ENCODE measurements at places on chromosomes 4 and X.

DNA sequence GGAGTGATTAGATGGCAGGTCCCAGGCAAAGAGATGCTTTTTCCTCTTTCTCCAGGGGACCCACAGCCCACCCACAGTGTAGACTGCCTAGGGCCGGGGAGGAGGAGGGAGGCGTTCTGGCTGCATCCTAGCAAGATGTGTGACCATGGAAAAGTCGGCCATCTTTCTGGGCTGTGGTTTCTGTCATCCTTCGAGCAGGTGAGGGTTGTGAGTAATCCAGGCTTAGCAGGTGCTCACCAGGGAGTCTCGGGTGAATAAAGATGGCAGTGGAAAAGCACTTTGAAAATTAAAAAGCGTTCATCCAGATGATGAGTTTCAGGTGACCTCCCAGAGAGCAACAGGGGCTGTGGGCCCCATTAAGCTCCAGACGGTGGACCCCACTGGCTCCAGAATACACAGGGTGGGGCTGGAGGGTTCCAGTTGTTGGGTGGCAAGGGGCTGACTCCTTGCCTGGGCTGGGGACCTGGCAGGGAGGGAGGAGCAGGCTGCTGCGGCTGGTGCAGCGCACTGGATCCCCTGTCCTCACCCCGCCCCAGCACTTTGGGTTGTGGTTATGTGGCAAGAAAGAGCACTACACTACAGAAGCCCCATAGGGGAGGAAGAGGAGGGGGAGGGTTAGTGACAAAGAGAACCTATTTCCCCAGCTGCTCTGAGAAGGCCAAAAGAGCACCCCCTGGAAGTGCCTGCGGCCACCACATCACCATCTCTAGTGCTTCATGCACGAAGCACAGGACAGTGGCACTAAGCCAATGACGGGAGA lies 23.7 kb downstream of the ELF4 start:
- DNase-seq: peak; percentile 85

- no peak for DNase-seq
Measured at GRCh38 chr4:83128240-83128929, 13.9 kb upstream of the PLAC8 start.

GRCh38 chrX:69289046-69289792 lies 124.0 kb upstream of the PJA1 start:
- DNase-seq: no peak

GRCh38 chrX:7272346-7272745 lies 124.4 kb upstream of the PUDP start:
- DNase-seq: no peak

DNA sequence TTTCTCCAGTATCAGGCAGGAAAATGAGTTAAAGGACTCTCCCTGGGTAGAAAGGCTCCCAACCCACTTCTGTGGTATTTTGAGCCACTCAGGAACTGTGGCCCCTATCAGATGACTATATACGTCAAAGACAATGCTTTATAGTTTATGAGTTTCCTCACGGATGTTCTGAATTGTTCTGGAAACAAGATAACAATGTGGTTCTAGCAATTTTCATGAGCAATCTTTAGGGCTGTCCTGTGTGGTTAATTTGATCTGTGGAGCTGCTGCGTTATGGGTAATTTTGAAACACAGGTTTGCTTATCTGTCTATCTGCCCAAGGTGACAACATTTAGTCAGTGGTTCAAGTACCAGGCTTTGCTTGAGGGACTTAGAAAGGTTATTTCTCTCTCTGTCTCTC lies 46.7 kb upstream of the IL2 start:
- no peak for DNase-seq

DNA sequence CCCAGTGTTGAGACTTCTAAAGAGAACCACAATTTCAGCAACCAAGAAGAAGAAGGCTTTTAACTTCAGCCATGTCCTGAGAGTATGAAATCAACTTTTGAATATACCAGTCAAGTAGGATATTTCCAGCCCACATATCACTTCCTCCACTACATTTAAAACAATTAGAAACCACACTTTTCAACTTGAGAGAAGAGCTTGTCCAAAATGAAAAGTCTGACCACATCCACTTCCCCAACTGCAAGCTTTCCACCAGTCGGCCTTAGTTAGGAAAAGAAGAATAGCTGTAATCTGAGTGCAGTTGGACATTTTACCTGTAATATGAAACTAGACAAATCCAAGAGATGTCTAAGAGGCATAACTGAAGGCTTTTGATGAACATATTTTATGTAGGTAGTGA lies 101.9 kb upstream of the SLC7A11 start:
- DNase-seq: no peak

- no peak for DNase-seq
Measured at GRCh38 chrX:20639115-20639514, 372.4 kb upstream of the RPS6KA3 start.

DNA sequence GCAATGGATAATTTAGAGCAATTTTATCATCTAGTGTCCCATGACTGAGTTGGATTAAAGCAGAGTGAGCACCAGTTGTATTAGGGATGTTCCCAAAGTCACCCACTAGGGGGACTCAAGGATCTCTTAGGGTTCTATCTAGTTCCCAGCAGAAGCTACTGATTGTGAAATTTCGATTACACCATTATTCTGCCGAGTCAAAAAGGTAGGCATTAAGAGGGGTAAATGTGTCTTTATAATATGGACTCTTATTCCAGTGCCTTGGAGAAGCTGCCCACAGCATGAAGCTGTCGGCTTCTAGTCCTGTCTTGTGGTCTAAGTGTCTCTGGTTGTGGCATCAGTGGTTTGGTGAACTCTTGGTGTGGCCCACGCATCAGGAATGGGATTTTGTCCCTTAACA lies 53.3 kb downstream of the RGS12 start:
- DNase-seq: peak; percentile 66

DNA sequence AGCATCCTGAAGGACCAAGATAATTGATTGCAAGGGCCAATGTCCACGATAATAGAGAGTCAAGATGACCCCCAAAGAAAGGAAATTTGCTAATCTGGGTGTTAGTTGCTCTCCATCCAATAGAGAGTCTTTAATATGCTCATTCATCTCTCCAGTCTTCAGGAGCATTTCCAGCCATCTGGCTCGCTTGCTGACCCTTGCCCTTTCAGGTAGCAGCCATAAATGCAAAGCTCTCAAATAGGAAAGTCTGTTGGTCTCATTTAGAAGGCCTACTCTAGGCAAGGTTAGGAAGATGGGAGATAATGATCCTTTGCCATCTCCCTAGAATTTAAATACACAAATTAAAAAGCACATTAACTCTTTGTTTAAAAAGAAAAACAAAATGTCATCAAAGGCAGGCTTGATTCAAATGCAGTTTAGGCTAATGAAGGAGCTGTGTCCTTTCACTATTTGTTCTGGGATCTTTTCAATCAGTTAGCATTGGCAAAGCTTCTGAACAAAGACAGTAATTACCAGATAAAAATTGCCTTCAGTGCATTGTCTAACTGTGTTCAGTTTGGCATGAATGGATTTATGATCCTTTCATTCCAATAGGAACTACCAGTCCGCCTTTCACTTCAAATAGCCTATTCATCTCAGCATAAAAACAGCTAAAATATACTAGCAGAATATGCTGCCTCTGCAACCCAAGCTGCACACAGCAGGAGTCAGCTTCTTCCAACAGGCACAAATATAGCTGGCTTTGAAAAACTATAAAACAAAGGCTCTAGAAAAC lies 49.6 kb upstream of the ATXN3L start:
- DNase-seq: no peak

GRCh38 chrX:136712650-136713310 lies 64.8 kb downstream of the CD40LG start:
- no peak for DNase-seq

- DNase-seq: peak; percentile 65
Measured at GRCh38 chrX:150362599-150363481, at the start of gene MAMLD1. TSS of gene MAMLD1 (plus strand) at chrX:150363317. CDS start at chrX:150445517, 82,200 bp downstream.

GRCh38 chr4:183455431-183456195 lies 11.2 kb downstream of the CDKN2AIP start:
- DNase-seq: peak; percentile 11

- no peak for DNase-seq
Measured at GRCh38 chrX:39331082-39331704, 529.9 kb downstream of the MID1IP1 start.

DNA sequence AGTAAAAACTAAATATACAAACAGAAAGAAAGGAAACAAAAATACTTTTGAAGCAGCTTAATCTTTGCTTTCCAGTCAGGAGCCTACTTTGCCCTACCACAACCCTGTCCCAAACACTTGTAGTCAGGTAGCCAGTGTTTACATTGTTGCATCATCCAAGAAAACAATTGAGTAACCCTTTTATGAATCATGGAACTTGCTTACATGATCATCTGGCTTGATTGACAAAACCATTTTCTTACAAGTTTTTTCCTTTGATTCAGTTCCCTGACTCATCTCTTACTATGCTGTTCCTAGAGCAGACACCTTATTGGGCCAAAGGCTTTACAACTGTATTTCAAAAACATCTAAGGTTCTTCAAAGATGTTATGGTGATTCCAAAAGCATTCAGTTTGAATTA lies 740.1 kb downstream of the KLHL13 start:
- DNase-seq: no peak

GRCh38 chr4:119113033-119113655 lies 22.5 kb upstream of the MYOZ2 start:
- DNase-seq: no peak

- no peak for DNase-seq
Measured at GRCh38 chrX:67543818-67544217, at the start of gene AR. TSS of gene AR (plus strand) at chrX:67544021. CDS start at chrX:67545147, 1,126 bp downstream.

DNA sequence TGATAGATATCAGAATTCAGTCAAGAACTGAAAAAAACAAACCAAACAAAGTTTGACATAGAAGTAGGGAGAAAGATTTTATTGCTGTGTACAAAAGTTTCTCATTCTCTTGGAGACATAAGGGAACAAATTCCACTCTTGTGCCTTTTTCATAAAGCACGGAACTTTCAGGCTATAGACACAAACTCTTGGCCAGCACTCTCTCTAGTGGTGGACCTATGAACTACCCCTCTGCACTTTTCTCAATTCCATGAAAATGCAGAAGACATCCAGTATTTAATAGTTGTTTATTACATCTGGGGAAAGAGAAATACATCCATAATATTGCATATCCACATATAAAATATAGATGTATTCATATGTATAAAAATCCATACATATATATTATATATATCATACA lies 291.6 kb upstream of the HS3ST1 start:
- DNase-seq: no peak

DNA sequence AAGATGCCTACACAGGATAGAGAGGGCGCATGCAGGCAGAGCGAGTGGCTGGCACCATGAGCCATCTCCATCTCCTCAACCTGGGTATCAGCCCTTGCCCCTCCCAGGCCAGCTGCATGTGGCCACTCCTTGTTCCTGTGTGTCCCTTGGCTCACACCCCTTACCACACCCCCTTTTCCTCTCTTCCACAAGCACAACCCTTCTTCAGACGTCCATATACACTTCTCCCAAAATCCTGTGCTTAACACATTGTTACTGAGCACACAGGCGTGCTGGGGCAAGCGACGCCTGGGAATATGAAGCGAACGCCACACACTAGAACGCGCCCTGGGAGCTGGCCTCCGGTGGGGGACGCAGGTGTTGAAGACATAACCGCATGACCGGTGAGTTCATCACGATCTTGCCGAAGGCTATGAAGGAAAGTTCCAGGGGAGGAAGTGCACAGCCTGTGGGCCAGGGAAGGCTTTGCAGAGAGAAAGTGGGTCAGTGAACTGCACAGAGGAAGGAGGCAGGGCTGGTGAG lies 19.1 kb upstream of the KIAA0232 start:
- DNase-seq: no peak

DNA sequence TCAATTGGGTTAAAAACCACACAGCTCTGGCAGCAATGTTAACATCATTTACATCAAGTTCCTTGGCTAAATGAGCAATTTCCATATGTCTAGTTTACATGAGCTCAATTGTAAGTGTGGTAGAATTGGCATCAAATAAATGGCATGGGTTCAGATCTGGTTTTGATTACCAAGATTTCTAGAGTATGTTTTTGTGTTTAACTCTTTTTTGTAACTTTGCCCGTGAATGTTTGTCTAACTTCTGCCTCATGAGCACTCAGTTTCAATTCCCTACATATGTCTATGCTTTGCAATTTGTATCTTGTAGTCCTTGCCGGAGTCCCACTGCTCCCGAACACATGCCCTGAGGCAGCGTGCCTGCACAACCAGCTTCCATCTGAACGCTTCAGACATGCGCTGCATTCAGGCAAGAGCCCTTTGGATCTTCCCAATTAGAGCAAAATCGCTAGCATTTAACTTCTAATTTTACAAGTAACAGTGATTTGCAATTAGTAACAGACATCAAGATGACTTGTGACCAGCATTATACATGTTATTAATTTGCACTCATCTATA lies 644.4 kb downstream of the TRIML1 start:
- no peak for DNase-seq

DNA sequence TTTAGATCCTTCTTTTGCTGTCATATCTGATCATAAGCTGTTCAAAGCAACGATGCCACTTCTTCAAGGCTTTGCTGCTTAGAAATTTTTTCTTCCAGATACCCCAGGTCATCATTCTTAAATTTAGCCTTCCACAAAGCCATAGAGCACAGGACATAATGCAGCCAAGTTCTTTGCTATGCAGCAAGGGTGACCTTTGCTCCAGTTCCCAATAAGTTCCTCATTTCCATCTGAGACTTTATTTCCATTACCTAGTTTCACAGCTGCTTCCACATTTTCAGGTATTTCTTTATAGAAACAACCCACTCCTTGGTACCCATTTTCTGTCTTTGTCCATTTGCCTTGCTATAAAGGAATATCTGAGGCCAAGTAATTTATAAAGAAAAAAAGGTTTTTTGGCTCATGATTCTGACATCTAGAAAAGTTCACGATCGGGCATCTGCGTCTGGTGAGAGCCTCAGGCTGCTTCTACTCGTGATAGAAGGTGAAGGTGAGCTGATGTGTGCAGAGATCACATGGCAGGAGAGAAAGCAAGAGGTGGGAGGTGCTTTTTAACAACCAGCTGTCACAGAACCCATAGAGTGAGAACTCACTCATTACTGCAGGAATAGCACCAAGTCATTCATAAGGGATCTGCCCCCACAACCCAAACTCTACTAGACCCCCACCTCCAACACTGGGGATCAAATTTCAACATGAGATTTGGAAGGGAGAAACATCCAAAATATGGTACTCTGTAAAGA lies 11.8 kb upstream of the TASL start:
- DNase-seq: no peak

GRCh38 chr4:145786830-145787229 lies 106.9 kb downstream of the C4orf51 start:
- no peak for DNase-seq

DNA sequence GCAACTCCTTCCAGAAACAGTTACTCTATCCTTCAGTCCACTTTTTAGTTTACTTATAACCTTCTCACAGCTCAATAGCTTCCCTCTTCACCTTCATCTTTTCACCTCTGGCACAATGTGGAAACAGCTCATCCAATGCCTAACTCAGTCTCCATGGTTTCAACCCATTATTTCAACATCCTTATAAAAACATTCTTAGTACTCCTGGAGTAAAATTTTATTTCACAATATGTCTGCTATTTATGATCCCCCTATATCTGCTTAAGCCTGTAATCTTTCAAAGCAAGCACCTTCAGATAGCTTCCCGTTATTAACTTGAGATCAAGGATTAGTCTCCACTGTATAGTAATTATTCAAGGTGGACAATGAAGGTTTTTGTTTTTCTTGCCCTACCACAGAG lies 156.3 kb downstream of the GASK1B start:
- no peak for DNase-seq

All from activated CD4-positive, alpha-beta T cell treated with anti-CD3 and anti-CD28 coated beads, Interleukin-2, amount 10 ng/mL, durations not matched to agents 7 days and 5 days (primary cell).